T-helper 1 cell (primary cell): ENCODE measurements at places on chromosomes 7 and 10.

DNA sequence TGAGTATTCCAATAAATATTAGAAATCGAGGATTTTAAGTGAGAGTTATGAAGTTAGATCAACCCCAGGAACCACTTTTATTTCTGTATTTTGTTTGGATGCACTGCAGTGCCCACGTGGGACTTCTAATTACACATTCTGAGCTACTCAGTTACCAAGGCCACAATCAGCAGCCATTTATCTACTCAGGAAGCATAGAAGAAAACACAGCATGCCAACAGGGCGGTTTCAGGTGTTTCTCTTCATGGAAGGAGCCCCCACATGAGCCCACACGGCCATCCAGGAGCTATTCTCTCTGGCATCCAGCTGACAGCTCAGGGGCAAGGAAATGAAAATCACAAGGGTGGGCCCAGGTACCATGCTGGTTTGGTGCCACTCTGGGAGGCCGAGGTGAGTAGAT lies 266.5 kb upstream of the MKLN1 start:
- DNase-seq: no peak

- DNase-seq: no peak
Measured at GRCh38 chr10:4810092-4810491, 15.9 kb upstream of the AKR1E2 start.

DNA sequence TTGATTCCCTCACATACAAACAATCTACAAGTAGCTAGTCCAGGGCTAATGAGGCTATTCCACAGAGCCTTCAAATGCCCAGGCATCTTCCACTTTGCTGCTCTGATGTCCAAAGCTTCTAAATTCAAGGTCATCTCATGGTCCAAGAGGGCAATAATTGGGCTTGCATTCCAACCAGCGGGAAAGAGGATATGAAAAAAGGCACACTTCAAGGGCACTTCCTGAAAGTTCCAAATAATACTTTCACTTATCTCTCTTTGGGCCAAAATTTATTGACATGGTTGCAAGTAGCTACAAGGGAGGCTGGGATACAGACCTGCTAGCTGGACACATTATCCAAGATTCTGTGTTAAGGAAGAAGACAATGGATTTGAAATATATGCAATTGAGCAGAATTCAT lies 25.2 kb upstream of the APBB1IP start:
- no peak for DNase-seq

GRCh38 chr10:72735288-72735936 lies 43.5 kb downstream of the MCU start:
- no peak for DNase-seq

GRCh38 chr10:1058017-1058416 lies 1.8 kb downstream of the WDR37 start:
- no peak for DNase-seq

DNA sequence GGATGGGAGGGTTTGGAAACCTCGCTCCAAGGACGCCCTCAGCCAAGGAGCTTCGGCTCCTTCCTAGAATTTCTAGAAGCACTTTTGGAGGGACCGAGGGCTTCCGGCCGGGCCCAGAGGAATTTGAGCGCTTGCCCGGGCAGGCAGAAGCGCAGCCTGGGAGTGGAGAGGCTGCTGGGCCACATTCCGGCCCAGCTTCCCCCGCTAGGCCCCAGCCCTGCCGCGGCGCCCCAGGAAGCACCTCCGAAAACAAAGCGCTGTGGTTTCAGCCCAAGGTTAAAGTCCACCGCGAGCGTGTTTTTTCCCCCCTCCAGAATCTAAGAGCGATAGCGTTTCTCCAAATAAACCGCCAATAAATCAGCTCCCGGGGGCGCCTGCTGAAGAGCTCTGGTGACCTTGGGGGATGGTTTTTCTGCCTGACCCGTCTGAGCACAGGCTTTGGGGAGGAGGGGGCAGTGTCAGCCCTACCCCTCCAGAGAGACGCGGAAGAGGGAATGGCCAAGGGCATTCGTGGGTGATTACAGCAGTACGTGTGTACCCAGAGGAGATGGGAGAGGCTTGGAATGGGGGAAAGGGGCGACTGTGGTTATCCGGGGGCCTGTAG lies 5.7 kb upstream of the TNRC18 start:
- no peak for DNase-seq

DNA sequence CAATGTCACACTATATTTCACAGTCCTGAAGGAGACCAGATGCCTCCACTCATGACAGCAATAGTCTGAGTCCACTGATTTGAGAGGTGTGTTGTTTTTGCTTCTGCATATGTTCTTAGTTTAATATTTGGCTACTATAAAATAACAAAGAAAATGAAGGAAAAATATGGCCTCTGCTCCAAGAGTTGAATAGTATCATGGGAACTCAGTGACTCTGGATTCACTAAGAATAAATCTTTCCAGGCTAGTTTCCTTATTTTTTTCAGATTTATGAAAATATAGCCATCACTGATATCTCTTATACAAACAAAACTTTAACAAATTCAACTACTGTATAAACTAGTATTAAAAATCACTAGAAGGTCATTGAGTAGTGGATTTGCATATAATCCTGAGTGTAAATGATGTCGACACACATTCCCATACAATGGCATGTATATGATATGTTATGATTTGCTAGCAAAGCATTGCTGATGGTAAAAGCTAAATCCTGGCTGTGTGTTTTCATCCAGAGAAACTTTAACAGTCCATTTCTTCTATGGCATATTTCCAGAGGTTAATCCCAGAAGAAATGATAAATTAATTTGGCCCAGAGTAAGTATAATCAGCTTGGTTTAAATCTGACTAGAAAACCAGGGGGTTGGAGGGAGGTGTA lies 66.0 kb upstream of the VIPR2 start:
- no peak for DNase-seq

GRCh38 chr7:22442882-22443369 lies 57.1 kb downstream of the STEAP1B start:
- DNase-seq: no peak

DNA sequence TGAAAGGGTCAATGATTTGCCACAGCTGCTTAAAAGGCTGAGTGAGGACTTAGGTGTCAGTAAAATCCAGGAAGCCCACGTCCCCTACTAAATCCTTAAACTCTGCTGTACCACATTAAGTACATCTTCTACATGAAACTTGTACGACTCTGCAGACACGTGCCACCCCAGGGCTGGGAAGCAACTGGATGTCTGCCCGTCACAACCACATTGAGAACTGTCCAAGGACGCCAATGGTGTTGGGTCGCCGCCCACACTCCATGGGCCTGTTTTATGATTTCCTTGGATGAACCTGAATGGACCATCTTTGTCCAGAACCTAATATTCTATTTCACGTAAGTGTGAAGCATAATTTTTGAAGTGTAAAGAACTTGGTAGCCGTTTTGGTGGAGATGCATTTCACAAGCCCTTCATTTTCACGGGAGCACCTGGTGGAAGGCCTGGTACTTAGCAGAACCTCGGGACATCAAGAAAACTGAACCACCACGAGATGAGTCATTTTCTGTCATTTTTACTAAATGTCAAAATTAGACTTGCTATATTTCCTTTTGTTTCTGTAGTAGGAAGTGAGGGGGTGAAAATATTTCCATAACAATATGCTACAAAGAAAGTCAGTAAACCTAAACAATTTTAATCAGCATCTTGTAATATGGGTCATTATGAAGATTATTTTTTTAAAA lies 134.9 kb downstream of the SFMBT2 start:
- no peak for DNase-seq

DNA sequence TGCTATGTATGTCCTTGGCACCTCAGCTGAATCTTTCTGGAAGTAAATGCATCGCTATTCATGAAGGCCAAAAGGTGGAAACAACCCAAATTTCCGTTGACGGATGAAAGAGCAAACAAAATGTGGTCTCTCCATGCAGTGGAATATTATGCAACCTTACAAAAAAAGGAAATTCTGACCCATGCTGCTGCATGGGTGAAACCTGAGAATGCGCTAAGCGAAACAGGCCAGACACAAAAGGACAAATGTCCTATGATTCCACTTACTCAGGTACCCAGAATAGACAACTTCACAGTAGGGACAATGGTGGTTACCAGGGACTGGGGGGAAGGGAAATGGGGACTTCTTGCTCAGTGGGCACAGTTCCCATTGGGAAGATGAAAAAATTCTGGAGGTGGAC lies 158.8 kb downstream of the CAMK1D start:
- DNase-seq: no peak

DNA sequence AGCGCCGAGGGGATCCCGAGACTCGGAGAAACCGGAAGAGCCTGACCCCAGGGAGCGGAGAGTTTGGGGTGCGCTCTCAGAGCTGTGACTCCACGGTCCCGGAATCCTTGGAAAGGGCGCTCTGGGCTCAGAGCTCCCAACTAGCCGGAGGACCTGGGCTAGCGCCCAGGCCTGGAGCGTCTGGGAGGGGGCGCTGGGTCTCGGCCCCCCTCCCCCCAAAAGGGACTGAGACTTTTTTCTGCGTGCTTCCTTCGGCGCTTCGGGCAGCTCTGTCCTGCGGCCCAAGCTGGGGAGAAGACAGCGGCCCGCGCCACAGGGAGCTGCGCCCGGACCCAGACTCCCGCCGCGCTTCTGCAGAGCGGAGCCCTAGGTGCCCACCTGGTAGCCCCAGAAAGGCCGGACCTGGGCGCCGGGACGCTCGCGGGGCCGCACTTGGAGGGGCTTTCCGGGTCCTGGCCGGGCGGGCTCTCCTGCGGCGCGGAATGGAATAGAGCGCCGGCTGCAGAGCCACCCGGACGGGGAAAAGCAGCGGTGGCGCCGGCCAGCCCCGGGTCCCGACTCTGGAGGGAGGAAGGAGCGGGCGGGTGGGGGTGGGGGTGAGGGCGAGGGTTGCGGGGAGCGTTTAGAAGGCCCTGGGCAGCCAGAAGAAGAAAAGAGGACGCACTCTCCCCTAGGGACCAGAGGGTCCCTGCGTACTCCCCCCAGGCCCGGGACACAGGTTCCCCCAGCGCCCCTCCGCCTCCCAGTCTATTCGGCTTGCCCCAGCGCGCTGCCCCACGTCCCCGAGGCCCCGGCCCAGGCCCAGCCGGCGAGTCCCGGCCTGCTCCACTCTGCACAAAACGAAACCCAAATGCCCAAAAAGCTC lies 4.7 kb downstream of the ZNF503 start:
- no peak for DNase-seq

DNA sequence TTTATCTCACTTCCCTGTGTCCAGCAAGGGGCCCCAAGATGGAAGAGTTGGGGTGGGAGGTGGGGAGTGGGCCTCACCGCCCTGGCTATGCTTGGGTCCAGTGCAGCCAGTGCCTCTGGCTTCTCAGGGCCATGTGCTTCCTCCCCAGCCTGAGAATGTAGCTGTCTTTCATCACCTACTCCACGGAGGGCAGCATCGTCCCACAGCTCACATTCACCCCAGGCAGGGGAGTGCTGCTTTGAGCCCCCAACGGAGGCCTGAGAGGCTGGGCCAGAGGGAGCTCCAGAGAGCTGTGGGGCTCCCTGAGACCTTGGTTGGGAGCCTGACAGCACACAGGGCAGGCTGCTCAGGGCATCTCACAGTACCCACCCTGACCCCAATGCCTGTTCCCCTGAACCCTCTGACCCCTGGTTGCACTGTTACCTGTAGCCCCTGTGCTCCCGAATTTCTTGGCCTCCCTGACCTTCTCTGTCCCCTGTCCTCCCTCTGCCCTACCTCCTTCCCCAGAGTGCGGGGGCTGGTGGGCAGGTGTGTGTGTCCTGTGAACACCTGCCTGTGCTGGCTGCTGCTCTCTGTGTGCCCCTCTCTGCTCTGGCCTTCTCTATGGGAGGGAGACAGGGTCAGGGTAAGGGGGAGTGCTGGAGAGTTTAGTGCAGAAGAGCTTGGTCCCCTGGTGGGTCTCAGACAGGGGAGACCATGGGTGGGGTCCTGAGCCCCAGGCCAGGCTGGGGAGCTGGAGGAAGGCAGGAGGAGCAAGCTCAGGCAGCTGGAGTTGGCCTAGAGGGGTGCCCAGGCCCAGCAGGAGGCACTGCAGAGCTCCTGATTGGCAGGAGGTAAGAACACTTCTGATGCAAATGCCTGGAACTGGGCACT lies 19.6 kb upstream of the ZNF488 start:
- no peak for DNase-seq

DNA sequence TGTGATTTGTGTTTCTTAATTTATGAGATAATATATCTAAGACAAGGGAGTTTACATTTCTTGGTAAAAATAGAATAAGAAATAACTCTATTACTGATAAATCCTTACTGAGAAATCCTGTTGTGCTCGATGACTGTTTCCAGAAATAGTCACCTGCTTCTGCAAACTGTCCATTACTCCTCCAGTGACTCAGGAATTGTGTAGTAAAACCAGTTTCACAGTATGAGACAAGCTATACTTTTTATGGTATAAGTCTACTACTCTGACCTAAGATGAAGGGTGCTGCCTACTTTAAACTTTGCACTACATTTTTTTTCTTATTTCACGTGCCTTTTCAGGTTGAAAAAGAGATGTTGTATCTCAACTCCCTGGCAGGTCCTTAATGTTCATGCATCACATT lies 6.8 kb upstream of the ANKRD22 start:
- DNase-seq: no peak

- DNase-seq: no peak
Measured at GRCh38 chr10:101561068-101561915, 26.8 kb downstream of the POLL start.

DNA sequence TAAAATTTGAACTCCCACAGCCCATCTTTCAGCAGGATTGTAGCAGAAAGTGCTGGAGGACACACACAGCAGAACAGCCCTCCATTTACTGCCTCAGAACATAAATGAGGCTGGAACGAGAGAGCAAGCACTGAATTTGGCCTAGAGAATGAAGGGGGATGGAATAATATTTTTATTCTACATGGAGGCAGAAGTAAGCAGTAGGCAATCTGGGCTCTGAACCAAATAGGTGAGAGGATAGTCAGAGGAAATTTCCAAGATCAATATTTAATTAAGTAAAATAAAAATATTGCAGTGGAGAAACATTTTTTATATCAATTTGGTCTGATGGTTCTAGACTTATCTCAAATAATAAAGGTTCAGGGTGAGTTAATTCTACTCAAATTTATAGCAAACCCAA lies 29.2 kb upstream of the TSPAN13 start:
- no peak for DNase-seq

DNA sequence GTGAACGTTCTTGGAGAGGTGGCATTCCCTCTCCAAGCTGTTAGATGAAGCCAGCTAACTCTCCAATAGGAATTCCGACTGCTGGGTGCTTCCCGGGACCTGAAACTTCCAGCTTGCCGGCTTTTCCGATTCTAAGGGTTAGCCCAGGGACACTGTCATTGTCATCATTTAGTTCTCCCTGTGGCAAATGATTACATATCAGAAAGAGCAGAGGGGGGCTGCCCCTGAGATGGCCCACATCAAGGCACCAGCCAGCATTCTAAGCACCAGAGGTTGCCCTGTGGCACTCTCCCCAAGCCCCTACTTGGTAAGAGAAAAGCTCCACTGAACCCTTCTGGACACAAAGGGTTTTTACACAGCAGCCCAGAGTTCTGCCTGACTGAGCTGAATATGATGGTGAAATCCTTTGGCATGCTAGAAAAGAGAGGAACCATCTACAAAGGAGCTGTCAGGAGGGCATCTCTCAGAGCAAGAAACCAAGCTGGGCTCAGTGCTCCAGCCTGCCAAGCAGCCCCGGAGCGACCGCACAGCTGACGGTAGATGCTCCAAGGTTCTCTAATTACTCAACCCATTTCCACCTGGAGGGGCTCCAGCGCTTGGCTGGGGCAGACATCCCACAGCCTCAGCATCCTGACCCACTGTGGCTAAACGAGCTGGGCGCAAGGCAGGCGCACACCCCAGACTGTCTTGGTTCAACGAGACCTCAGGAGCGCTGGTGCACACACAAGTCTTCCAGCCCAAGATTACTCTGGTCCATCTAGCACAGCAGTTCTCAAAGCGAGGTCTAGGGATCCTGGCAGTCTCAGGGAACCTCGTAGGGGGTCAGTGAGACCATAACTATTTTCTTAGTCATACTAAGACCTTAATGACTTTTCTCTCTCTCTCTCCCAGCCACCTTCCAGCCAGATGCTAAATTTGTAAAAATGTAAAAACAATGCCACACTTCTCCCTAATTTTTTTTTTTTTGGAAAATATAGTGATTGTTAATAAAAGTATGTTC lies 160.5 kb downstream of the GFRA1 start:
- DNase-seq: no peak
